ENCODE measurements at places on chromosomes 5 and 9. TPM values are rescaled to one million over a fixed set of nuclear protein-coding genes. Genes with fewer than 3 reads are reported as not detected.

DNA sequence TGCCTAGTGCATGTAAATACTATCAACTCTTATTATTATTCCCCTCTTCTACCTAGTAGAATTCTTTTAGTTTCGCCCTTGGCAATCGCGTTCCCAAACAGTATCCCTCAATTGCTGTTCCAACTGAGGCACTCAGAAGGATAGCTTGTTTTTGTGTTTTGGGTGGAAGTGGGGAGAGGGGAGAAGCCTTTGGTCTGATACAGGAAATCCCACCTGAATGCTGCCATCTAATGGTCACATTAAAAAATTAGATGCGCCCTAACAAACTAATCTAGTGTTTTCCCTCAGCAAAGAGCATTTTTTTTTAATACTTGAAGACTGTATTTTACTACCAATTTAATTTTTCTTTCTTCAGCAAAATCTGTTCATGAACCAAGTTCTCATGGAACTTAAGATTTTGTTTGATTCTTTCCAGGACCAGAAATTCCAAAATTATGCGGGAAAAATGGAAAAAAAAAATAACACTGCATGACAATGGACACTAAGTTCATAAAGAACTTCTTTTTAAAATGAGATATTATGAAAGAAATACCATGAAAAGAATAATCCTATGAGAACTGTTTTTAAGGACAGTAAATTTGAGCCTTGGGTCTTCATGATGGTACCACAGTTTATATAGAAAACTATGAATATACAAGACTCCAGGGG lies 22.2 kb upstream of the GLDC start:
- no peak for DNase-seq
- H3K4me3 ChIP-seq = no peak overlapping the region
- no peak overlapping the region for H3K27ac ChIP-seq

DNA sequence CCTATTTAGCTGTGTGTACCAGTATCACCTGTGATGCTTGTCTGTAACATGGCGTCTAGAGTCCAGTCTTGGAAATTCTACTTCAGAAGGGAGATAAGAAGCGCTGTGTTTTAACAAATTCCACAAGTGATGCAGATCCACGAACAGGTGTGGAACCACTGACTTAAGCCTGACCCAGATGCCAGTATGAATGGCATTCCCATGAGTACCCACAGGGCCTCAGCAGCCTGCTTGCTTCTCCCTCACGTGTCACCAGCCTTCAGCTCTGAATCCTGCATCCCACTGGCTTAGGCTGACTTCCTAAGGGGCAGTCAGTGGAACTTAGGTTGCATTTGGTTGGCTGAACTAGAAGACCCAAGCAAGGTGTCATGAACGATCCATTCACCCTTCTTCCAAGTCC lies 8.5 kb upstream of the DENND1A start:
- H3K4me1 ChIP-seq = no peaks in the 10 kb centered on the region
- no peak overlapping the region for H3K27ac ChIP-seq
- H3K27me3 ChIP-seq = peaks cover 37% of the 10 kb centered on the region
- no peak overlapping the region for H3K4me3 ChIP-seq
- no peak for DNase-seq

GRCh38 chr9:109498195-109499092 lies at the start of gene PTPN3:
TSS of gene PTPN3 (minus strand) at chr9:109498307. CDS start at chr9:109463434, 34,873 bp downstream.
- H3K4me3 ChIP-seq = no peak within 1 kb of the TSS
- no peak within 1 kb of the TSS for H3K27ac ChIP-seq
- H3K27me3 ChIP-seq = peaks cover 75% of the 10 kb centered on the region
- peaks cover 5% of the 10 kb centered on the region for H3K36me3 ChIP-seq

DNA sequence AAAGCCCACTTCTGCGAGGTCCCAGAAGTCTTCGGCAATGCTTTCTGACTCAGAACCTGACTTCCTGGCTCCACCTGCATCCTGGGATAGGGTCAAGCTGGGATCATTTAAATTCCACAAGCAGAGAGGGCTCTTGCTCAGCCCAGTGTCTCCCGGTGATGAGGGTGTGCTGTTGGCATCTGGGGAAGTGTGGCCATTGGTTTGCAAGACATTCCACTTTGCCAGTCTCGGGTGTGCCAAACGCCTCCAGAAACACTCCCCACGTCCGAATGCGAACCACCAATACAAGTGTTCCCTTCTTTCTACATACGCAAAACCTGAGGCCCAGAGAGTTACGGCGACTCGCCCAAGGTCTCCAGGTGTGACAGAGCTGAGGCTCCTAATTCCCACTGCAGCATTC lies 43.1 kb upstream of the FCN2 start:
- no peaks in the 10 kb centered on the region for H3K27me3 ChIP-seq
- no peaks in the 10 kb centered on the region for H3K4me1 ChIP-seq
- no peak overlapping the region for H3K27ac ChIP-seq

- no peak for DNase-seq
- H3K4me3 ChIP-seq = peak overlapping the region; percentile 77
- no peaks in the 10 kb centered on the region for H3K27me3 ChIP-seq
- peaks cover 13% of the 10 kb centered on the region for H3K36me3 ChIP-seq
- peaks cover 8% of the 10 kb centered on the region for H3K4me1 ChIP-seq
Measured at GRCh38 chr5:100566382-100567141, 31.4 kb downstream of the FAM174A start.

GRCh38 chr5:103424453-103425205 lies 138.0 kb downstream of the NUDT12 start:
- DNase-seq = no peak
- H3K4me1 ChIP-seq = no peaks in the 10 kb centered on the region

DNA sequence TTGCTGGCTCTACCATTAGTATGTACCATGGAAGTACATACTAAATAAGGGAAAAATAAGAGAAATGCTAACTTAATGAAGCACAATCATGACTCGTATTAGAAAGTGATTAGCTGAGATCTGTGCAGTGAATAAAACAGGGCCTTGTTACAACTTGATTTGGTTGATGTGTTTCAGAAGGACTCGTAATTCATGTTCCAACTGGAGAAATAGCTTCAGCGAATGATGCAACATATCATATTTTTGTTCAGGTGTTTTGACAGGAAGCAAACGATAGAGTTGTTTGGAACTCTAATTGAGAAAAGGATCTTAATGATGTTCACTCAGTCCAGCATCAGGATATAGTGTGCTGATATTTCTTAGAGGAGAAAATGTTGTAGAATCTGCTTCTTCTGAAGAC lies 474.6 kb upstream of the WWC1 start:
- H3K27me3 ChIP-seq = no peaks in the 10 kb centered on the region
- H3K4me1 ChIP-seq = no peaks in the 10 kb centered on the region
- H3K36me3 ChIP-seq = no peaks in the 10 kb centered on the region
- no peak overlapping the region for H3K4me3 ChIP-seq
- H3K27ac ChIP-seq = no peak overlapping the region

GRCh38 chr9:18526685-18527084 lies 52.7 kb downstream of the ADAMTSL1 start:
- no peak overlapping the region for H3K4me3 ChIP-seq
- no peak overlapping the region for H3K27ac ChIP-seq
- no peak for DNase-seq
- no peaks in the 10 kb centered on the region for H3K36me3 ChIP-seq
- H3K4me1 ChIP-seq = no peaks in the 10 kb centered on the region

GRCh38 chr9:93309889-93310425 lies 126.0 kb downstream of the WNK2 start:
- peaks cover 5% of the 10 kb centered on the region for H3K4me1 ChIP-seq
- H3K36me3 ChIP-seq = no peaks in the 10 kb centered on the region
- no peak overlapping the region for H3K27ac ChIP-seq
- no peak overlapping the region for H3K4me3 ChIP-seq

GRCh38 chr5:133932441-133933168 lies 35.8 kb downstream of the C5orf15 start:
- no peak for DNase-seq
- no peak overlapping the region for H3K27ac ChIP-seq
- no peaks in the 10 kb centered on the region for H3K27me3 ChIP-seq
- H3K4me3 ChIP-seq = no peak overlapping the region
- peaks cover 19% of the 10 kb centered on the region for H3K4me1 ChIP-seq
- H3K36me3 ChIP-seq = no peaks in the 10 kb centered on the region

DNA sequence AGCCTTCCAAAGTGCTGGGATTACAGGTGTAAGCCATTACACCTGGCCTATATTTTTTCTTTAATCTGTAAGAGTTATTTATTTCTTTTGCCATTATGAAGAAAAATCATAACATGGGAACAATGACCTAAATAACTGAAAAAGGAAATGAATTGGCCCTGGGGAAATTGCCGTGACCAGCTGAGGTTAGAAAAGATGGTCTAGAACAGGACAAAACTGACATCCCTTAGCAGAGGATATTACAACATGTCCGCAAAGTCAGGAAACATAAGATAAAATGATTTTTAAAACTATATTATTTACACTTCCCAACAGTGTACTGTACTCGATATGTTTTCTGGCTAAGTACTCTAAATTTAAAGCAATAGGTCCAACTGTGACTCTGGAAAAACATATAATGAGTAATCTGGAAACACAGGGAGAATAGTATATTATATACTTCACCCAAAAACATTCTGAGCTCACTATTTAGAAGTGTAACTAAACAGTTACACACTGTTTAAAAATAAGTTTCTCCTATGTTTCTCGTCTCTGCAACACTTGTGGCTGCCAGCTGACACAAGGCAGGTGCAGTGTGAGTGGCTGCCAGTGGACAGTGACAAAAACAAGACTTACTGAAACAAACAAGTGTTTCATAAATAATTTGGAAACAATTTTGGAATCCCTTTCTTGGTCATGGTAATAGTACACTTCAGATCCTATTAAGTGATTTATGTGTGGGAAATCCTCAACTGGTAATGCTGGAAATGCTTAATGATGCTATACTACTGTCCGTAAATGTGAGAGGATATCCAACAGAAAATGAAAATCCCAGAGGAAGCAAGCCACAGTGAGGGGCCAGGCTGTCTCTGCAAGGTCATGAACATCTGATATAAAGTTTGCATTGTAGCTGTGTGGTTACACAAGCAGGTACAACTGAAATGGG lies 69.1 kb downstream of the C9orf85 start:
- no peak for DNase-seq
- H3K27ac ChIP-seq = no peak overlapping the region
- H3K4me1 ChIP-seq = no peaks in the 10 kb centered on the region
- H3K27me3 ChIP-seq = no peaks in the 10 kb centered on the region
- peaks cover 2% of the 10 kb centered on the region for H3K36me3 ChIP-seq

GRCh38 chr9:37309136-37309535 lies 113.4 kb upstream of the GRHPR start:
- H3K27ac ChIP-seq = no peak overlapping the region
- peaks cover 5% of the 10 kb centered on the region for H3K4me1 ChIP-seq
- DNase-seq = no peak
- no peaks in the 10 kb centered on the region for H3K27me3 ChIP-seq
- H3K36me3 ChIP-seq = peaks cover 11% of the 10 kb centered on the region

DNA sequence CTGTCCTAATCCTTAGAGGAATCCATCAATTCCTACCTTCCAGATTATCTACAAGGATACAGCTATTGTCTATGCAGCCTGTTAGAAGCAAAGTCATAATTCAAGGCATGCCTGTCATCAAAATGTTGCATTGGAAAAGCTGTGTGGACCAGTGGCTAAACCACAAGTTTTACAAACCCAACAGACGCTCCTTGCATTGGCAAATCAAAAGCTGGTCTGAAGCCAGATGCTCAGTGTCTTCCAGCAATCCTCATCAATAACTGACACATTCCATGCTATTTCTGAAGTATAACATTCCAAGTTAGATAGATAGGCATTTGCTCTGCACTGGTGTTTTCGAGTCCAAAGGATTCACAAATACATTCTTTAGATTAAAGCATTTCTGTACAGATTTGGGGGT lies 213.6 kb downstream of the EBF1 start:
- no peak overlapping the region for H3K4me3 ChIP-seq
- no peak for DNase-seq
- H3K27ac ChIP-seq = no peak overlapping the region
- H3K36me3 ChIP-seq = no peaks in the 10 kb centered on the region

- H3K4me1 ChIP-seq = peaks cover 12% of the 10 kb centered on the region
- H3K27me3 ChIP-seq = peaks cover 44% of the 10 kb centered on the region
- no peak overlapping the region for H3K27ac ChIP-seq
- DNase-seq = no peak
Measured at GRCh38 chr9:91884696-91885687, 65.0 kb downstream of the ROR2 start.

- H3K36me3 ChIP-seq = peaks cover 2% of the 10 kb centered on the region
- no peak overlapping the region for H3K27ac ChIP-seq
- DNase-seq = no peak
- no peak overlapping the region for H3K4me3 ChIP-seq
Measured at GRCh38 chr9:88852794-88853193, 138.5 kb upstream of the S1PR3 start.

DNA sequence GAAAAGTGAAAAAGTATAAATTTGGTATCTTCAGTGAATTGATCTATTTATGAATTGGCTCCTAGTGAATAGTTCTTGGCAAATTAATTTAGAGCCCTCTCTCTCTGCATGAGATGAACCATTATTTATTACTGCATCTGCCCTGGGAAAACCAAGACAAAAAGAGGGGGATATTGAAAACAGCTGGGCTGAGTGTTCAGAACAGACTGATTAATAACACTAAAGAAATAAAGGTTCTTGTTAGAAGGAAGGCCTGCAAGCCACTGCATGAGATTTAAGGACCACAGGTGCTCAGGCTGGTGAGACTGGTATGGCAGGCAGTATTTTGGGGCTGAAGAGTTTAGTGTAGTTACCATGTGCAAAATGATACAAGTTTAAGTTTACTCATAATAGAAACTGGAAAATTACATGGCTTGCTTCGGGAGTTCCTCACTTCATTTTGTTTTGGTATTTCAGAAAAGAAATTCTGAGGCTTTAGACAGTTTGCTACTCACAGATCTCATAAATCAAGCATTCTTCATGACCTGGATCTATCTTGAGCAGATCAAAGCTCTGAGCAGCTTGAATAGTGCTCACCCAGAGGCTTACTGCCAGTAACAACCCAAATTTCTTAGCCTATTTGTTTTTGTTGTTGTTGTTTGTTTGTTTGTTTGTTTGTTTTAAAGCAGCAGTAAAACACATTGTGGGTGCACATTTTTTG lies 56.1 kb downstream of the KIAA1958 start:
- H3K36me3 ChIP-seq = peaks cover 11% of the 10 kb centered on the region
- no peak overlapping the region for H3K4me3 ChIP-seq
- H3K4me1 ChIP-seq = peaks cover 10% of the 10 kb centered on the region
- DNase-seq = no peak
- no peak overlapping the region for H3K27ac ChIP-seq
- H3K27me3 ChIP-seq = no peaks in the 10 kb centered on the region

DNA sequence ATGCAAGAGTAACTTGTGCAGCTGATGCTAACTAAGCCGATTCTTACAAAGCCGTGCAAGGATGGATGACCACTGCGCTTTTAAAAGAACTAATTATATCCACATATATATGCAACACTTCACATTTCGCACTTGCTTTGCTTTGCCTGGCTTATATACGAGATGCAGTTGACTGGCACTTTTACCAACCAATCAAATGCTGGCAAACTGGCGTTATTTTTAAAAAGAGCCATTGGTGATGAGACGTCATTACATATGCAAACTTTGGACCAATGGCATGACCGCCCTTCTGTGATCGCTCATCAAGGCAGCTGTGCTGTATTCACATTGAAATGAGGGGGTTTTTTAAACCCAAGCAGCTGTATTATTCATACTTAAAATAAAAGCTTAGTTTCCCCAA lies 1147.7 kb upstream of the WWC1 start:
- DNase-seq = no peak
- H3K27me3 ChIP-seq = no peaks in the 10 kb centered on the region
- H3K36me3 ChIP-seq = no peaks in the 10 kb centered on the region
- H3K4me3 ChIP-seq = no peak overlapping the region
- no peaks in the 10 kb centered on the region for H3K4me1 ChIP-seq

RBM22 gene
- total RNA-seq = 78.7 TPM

MCCC2 gene
- 59.0 TPM for total RNA-seq

SLC36A2 gene
- total RNA-seq = not detected

PCDHA2 gene
- not detected for total RNA-seq

FGF18 gene
- not detected for total RNA-seq

TRUB2 gene
- 34.2 TPM for total RNA-seq

ZFAND5 gene
- total RNA-seq = 71.7 TPM

CNTNAP3 gene
- total RNA-seq = not detected

FOXD4L5 gene
- 0.18 TPM for total RNA-seq

C5orf15 gene
- total RNA-seq = 25.7 TPM

HSPA9 gene
- 208 TPM for total RNA-seq

CSF2 gene
- 164 TPM for total RNA-seq

CBY3 gene
- not detected for total RNA-seq

All from activated CD8-positive, alpha-beta memory T cell treated with anti-CD3 and anti-CD28 coated beads, Interleukin-2, amount 10 ng/mL, durations not matched to agents 7 days and 5 days (primary cell).